ENCODE measurements at places on chromosomes 3 and 15. TPM values are rescaled to one million over a fixed set of nuclear protein-coding genes. Genes with fewer than 3 reads are reported as not detected.

Gene FBXO40
- total RNA-seq, result not detected

Gene SPINK8
- total RNA-seq, result not detected

Gene SEMA3B
- 4.4 TPM for total RNA-seq

Gene GAP43
- 4.9 TPM for total RNA-seq

Gene ROBO1
- 42.6 TPM for total RNA-seq

Gene LRRC28
- 28.3 TPM for total RNA-seq

Gene MEIS2
- total RNA-seq, result 58.5 TPM

Gene SCG3
- 0.05 TPM for total RNA-seq

Gene SV2B
- 0.87 TPM for total RNA-seq

Gene ATP2B2
- not detected for total RNA-seq

Data from cardiac ventricle fibroblast (primary cell).